ENCODE measurements at places on chromosomes 7 and 10. TPM values are rescaled to one million over a fixed set of nuclear protein-coding genes. Genes with fewer than 3 reads are reported as not detected.

The FBXL13 gene
- 0.98 TPM for total RNA-seq

The MYO3A gene
- total RNA-seq: 0.25 TPM

The WDR11 gene
- total RNA-seq: 60.6 TPM

The PPP1R3C gene
- total RNA-seq: 26.3 TPM

The DRGX gene
- not detected for total RNA-seq

The OR9A2 gene
- total RNA-seq: not detected

The FAM25C gene
- not detected for total RNA-seq

The PNLIPRP2 gene
- not detected for total RNA-seq

The PRKAR2B gene
- 16.5 TPM for total RNA-seq

The TET1 gene
- 3.2 TPM for total RNA-seq

The IFIT1 gene
- total RNA-seq: 7.4 TPM

The OR2A5 gene
- not detected for total RNA-seq

The SPDYE2B gene
- total RNA-seq: not detected

The NKX1-2 gene
- total RNA-seq: 0.98 TPM

The OPN1SW gene
- total RNA-seq: not detected

The CALCR gene
- not detected for total RNA-seq

The ADCYAP1R1 gene
- total RNA-seq: 12.0 TPM

The OR2A7 gene
- 7.4 TPM for total RNA-seq

The SH2D4B gene
- not detected for total RNA-seq

The NPY4R2 gene
- total RNA-seq: 0.49 TPM

The MYH16 gene
- not detected for total RNA-seq

The CYP2C8 gene
- total RNA-seq: not detected

The CPA1 gene
- not detected for total RNA-seq

The CTAGE15 gene
- not detected for total RNA-seq

The CYP26A1 gene
- not detected for total RNA-seq

The SLC13A1 gene
- not detected for total RNA-seq

The LFNG gene
- 36.8 TPM for total RNA-seq

The PAPSS2 gene
- 12.3 TPM for total RNA-seq

The CYP2C19 gene
- total RNA-seq: 6.1 TPM

The CAMK1D gene
- total RNA-seq: 12.8 TPM

The PTPRZ1 gene
- 8.1 TPM for total RNA-seq

The ITGA8 gene
- total RNA-seq: 15.5 TPM

The JAZF1 gene
- 36.1 TPM for total RNA-seq

The ZMIZ2 gene
- total RNA-seq: 54.3 TPM

The GIMAP8 gene
- total RNA-seq: 9.6 TPM

The PTPRN2 gene
- 7.4 TPM for total RNA-seq

The MBL2 gene
- total RNA-seq: not detected

The NCF1 gene
- total RNA-seq: not detected

The MMP21 gene
- not detected for total RNA-seq

Measured in vagina (tissue), 2 donors.